ENCODE measurements at places on chromosomes 5 and 9. TPM values are rescaled to one million over a fixed set of nuclear protein-coding genes. Genes with fewer than 3 reads are reported as not detected.
A peak's percentile ranks its signal among the peaks of the same experiment; 100 is the strongest.

Gene MARCHF11
- not detected for total RNA-seq

Gene SLC4A9
- total RNA-seq = not detected

Gene SLC45A2
- total RNA-seq = 0.06 TPM

Gene ARL14EPL
- total RNA-seq = not detected

- no peaks in the 10 kb centered on the region for H3K36me3 ChIP-seq
- no peak overlapping the region for H3K27ac ChIP-seq
- no peaks in the 10 kb centered on the region for H3K4me1 ChIP-seq
- no peak for DNase-seq
- no peak overlapping the region for H3K4me3 ChIP-seq
Measured at GRCh38 chr5:143488381-143488780, 84.9 kb upstream of the NR3C1 start.

DNA sequence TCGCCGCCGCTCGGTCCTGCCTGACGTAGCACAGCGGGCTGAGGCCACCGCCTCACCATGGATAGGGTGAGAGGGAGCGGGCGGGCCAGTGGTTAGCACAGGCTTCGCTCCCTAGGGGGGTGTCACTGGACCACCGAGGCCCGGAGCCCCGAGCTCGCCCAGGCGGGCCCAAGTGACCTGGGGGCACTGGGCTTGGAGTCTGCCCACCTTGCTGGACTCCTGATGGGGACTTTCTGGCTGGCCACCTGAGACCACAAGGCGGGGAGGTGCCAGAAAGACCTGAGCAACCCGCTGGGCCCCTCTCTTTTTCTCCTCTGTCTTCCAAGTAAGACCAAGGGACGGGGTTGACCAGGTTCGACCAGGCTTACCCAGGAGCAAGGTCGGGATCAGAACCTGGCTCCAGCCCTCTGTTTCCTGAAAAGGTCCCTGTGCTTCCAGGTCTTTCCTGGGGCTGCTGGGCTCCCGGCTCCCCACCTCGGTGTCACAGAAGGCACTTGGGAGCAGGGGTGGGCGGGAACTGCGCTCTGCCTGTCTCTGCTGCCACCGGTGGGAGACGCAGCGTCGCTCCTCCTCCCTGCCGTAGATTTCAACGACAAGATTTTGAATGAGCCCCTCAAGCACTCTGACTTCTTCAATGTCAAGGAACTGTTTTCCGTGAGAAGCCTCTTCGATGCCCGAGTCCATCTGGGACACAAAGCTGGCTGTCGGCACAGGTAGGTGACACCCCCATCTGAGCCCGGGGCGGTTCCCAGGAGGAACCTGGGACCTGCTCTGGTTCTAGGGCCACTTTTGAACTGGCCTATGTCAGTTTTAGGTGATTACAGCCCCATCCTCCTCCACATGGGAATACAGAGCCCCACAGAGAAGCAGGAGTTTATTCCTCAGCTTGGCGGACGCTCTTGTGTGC is 1.0 kb downstream of the MRPS2 start:
- DNase-seq = no peak
- H3K4me1 ChIP-seq = peaks cover 15% of the 10 kb centered on the region
- no peaks in the 10 kb centered on the region for H3K36me3 ChIP-seq
- peak overlapping the region; percentile 91 for H3K4me3 ChIP-seq
- no peak overlapping the region for H3K27ac ChIP-seq

DNA sequence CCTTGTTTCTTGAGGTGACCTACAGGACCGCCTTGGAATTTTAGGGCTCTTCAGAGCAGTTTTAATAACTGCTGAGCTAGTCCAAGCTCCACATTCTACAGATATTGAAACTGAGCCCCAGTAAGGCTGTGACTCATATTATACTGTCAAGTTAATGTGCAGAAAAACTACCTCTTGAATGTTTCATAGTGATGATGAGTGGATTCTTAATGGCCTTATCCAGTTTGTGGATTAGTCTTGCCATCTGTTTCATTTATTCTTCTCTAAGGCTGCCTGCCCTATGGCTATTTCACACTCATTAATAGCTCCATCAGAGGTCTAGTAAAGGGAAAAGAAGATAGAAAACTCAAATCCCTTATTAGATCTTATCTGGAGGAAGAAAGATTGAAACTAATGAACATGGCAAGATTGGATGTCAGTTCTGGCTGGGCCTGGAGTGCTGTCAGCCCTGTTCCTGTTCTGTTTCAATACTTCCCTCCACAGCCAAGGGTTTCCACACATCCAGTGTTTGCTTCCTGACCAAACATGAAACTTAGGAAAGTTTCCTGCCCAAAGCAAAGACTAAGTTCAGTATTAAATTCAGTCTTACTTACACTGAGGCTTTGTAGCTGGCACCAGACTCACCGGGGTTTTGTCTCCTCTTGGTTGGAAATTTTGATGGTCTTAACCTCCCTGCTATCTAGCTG is 215.6 kb upstream of the DMAC1 start:
- H3K36me3 ChIP-seq = no peaks in the 10 kb centered on the region
- no peak for DNase-seq
- no peak overlapping the region for H3K4me3 ChIP-seq
- H3K4me1 ChIP-seq = peaks cover 5% of the 10 kb centered on the region

DNA sequence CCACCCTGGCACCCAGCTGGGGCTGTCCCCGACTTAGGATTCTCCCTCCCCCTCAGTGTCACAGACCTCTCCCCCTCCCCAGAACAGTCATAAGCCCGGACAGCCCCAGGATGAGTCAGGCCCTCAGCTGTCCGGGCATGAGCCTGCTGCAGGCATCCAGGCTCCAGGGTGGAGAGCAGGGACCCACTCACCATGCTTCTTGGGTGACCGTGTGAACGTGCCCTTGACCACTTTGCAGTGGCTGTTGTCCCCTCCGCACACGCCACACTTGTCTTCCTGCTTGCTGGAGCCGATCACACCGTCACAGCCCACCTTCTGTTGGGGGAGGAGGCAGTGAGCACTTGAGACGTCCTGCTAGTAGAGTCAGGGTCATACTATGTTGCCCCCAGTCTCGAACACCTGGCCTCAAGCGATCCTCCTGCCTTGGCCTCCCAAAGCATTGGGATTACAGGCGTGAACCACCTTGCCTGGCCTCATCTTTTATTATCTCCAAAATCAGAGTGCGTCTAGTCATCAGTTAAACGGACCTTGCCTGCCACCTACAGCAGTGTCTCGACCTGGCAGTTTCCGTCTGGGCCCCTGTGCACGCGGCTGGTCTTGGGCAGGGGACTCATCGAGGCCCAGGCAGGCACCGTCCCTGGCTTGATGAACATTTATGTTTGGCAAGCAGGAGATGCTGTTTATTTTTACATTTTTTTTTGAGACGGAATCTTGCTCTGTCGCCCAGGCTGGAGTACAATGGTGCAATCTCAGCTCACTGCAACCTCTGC is 72.6 kb downstream of the ZNF354C start:
- no peaks in the 10 kb centered on the region for H3K27me3 ChIP-seq
- no peaks in the 10 kb centered on the region for H3K36me3 ChIP-seq
- DNase-seq = no peak
- H3K4me1 ChIP-seq = no peaks in the 10 kb centered on the region
- H3K4me3 ChIP-seq = no peak overlapping the region

GRCh38 chr5:110815916-110816605 is 77.3 kb downstream of the SLC25A46 start:
- DNase-seq = no peak
- no peaks in the 10 kb centered on the region for H3K4me1 ChIP-seq
- H3K36me3 ChIP-seq = no peaks in the 10 kb centered on the region

DNA sequence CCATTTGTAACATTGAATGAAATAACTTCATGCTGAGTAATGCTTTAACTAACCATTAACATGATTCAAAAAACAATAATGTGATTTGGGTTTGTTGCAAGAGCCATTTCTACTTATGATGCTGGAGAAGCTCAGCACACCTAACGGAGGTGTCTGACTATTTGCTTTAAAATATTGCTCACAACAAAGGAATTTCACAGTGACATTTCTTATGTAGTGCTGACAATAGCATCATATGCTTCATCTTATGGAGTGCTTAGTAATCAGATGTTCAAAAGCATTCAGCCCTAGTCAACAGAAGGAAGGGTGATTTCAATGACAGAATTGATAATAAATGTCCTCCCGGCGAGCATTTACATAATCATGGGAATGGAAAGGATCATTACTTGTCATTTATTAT is 1003.3 kb upstream of the COX7C start:
- DNase-seq = no peak
- no peaks in the 10 kb centered on the region for H3K27me3 ChIP-seq
- H3K4me1 ChIP-seq = no peaks in the 10 kb centered on the region
- H3K27ac ChIP-seq = no peak overlapping the region
- no peak overlapping the region for H3K4me3 ChIP-seq

DNA sequence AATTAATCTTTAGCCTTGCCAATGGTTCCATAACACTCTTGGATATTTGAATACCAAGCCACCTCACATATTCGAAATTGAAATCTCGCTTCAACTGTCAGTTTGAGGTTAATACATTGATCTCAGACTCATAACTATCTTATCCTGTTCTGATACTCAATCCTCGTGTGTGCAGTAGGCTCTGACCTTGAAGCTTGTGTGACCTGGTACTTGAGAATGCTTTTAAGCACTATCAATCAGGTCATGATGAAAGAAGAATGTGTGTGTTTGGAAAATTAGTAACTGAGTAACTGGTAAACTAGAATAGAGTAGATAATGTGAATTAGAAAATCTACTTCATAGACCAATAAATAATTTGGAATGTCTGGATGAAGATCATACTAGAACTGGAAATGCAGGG is 1266.7 kb downstream of the MAT2B start:
- no peak for DNase-seq
- no peaks in the 10 kb centered on the region for H3K36me3 ChIP-seq
- H3K27ac ChIP-seq = no peak overlapping the region

All from neural progenitor cell (in vitro differentiated cells).